ENCODE measurements at places on chromosomes 3 and 15.

DNA sequence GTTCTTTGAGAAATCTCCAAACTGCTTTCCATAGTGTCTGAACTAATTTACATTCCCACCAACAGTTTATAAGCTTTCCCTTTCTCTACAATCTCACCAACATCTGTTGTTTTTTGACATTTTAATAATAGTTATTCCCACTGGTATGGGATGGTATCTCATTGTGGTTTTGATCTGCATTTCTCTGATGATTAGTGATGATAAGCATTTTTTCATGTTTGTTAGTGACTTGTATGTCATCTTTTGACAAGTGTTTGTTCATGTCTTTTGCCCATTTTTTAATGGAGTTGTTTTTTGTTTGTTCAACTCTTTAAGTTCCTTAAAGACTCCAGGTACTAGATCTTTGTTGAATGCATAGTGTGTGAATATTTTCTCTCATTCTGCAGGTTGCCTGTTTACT, 116.6 kb upstream of the TSC22D2 start:
- no peaks in the 10 kb centered on the region for H3K4me1 ChIP-seq
- no peak overlapping the region for H3K27ac ChIP-seq
- no peak for DNase-seq
- no peak overlapping the region for H3K4me3 ChIP-seq
- no peaks in the 10 kb centered on the region for H3K36me3 ChIP-seq
- no peaks in the 10 kb centered on the region for H3K27me3 ChIP-seq

DNA sequence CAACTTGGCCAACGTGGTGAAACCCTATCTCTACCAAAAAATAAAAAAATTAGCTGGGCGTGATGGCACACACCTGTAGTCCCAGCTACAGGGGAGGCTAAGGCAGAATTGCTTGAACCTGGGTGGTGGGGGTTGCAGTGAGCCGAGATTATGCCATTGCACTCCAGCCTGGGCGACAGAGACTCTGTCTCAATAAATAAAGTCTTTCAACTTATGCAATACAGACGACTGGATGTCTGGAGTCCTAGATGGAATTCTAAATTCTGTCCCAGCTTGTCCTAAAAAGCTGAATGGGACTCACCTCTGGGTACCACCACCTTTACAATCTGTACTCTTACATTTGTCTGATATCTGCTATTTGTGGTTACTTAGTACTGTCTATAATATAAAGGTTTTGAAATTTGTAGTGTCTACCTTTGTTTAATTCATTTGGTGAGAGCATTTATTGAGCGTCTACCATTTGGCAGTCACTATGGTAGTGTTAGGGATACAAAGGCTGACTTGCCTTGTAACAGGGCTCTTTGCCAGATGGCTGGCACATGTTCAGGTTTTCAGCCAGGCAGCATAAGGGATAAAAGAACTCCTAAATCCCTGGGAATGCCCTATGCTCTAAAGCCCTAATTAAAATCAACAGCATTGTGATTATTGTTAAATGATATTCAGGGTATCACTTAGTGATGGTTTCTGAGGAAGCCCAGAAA, 7.2 kb upstream of the ZNF609 start:
- no peaks in the 10 kb centered on the region for H3K36me3 ChIP-seq
- no peak overlapping the region for H3K4me3 ChIP-seq
- no peak for DNase-seq
- no peaks in the 10 kb centered on the region for H3K27me3 ChIP-seq

GRCh38 chr15:27250223-27250622, 279.2 kb downstream of the GABRG3 start:
- H3K4me3 ChIP-seq = no peak overlapping the region
- no peaks in the 10 kb centered on the region for H3K4me1 ChIP-seq
- H3K27me3 ChIP-seq = no peaks in the 10 kb centered on the region
- no peaks in the 10 kb centered on the region for H3K36me3 ChIP-seq
- H3K27ac ChIP-seq = no peak overlapping the region

GRCh38 chr3:74420538-74421124, 193.8 kb downstream of the CNTN3 start:
- H3K27ac ChIP-seq = no peak overlapping the region
- no peak for DNase-seq
- no peaks in the 10 kb centered on the region for H3K4me1 ChIP-seq
- H3K27me3 ChIP-seq = no peaks in the 10 kb centered on the region

DNA sequence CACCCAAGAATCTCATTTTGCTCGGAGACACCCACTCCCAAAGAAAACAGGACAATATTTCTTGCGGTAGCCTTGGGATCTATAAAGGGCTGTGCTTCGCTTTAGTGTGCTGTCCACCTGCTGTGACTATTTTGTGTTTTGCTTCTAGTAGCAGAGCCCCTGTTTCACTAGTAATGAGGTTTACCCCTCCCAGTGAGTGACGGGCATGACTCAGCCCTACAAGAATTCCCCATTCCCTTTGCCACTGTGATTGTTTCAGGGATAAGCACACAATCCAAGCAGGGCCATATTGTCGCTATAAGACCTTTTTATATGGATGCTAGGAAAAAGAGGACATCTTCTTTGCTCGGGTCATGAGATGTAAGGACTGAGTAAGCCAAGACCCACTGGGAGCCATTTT, 62.5 kb upstream of the FOXB1 start:
- no peak overlapping the region for H3K4me3 ChIP-seq
- H3K27me3 ChIP-seq = no peaks in the 10 kb centered on the region
- H3K36me3 ChIP-seq = no peaks in the 10 kb centered on the region
- no peak overlapping the region for H3K27ac ChIP-seq

DNA sequence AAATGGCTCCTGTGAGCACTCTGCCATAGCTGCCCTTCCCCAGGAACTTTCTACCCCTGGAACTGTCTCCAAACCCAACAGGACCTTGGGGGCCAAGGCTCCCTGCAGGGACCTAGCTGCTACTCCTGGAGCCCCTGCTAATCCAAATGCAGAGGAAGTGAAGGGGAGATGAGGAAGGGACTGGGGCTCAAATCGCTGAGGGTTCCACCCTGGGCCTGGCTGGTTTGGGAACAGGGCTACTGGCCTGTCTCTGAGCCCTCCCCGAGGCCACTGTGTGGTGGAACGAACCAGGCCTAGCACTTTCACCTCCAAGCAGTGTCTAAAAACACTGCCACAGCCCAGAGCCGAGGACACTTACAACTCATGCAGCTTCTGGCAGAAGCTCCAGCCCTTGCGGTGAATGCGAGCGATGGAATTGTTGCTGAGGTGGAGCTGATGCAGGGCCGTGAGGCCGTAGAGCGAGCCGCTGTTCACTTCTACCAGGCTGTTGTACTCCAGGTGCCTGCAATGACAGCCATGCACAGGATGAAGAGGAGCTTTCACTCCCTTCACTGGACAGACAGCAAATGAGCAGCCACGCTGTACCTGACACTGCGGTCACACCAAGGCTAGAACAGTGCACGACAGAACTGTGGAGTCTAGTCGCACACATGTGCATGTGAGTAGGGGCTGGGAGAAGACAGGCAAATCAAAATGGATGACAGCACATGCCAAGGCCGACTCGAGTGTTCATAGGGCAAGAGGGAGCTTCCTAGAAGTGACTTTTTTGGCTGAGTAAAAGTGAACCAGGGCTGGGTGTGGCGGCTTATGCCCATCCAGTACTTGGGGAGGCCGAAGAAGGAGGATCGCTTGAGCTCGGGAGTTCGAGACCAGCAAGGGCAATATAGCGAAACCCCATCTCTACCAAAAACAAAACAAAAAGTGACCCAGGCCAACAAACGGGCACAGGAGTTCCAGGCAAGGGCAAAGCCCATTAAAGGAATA, 90.8 kb downstream of the LRIG1 start:
- H3K27me3 ChIP-seq = no peaks in the 10 kb centered on the region
- H3K27ac ChIP-seq = no peak overlapping the region
- H3K36me3 ChIP-seq = peaks cover 39% of the 10 kb centered on the region
- H3K4me1 ChIP-seq = no peaks in the 10 kb centered on the region

- H3K36me3 ChIP-seq = no peaks in the 10 kb centered on the region
- no peak overlapping the region for H3K4me3 ChIP-seq
- no peak overlapping the region for H3K27ac ChIP-seq
- no peaks in the 10 kb centered on the region for H3K27me3 ChIP-seq
- no peak for DNase-seq
These were observed 89.9 kb downstream of the IL12A start for GRCh38 chr3:160078533-160078932.

- H3K27me3 ChIP-seq = no peaks in the 10 kb centered on the region
- no peaks in the 10 kb centered on the region for H3K4me1 ChIP-seq
- H3K4me3 ChIP-seq = no peak overlapping the region
- H3K36me3 ChIP-seq = no peaks in the 10 kb centered on the region
- DNase-seq = peak; percentile 65
These were observed 59.5 kb upstream of the STRIT1 start for GRCh38 chr3:155352900-155353490.

DNA sequence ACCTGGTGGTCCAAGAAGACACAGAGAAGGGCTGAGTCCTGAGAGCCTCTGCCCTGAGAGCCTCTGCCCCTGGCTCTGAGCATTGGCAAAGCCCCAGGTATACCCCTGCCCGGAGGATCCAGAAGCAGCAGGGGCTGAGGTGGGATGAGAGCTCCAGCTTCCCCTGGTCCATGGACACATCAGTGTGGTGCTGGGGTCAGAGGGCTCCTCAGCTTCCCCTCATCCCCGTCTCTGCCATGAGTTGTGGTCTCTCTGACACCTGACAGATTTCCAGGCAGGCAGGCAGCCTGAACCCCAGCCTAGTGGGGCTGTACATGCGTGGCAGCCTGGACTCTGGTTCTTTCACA, 3.5 kb upstream of the KLF15 start:
- no peak for DNase-seq
- no peaks in the 10 kb centered on the region for H3K36me3 ChIP-seq

DNA sequence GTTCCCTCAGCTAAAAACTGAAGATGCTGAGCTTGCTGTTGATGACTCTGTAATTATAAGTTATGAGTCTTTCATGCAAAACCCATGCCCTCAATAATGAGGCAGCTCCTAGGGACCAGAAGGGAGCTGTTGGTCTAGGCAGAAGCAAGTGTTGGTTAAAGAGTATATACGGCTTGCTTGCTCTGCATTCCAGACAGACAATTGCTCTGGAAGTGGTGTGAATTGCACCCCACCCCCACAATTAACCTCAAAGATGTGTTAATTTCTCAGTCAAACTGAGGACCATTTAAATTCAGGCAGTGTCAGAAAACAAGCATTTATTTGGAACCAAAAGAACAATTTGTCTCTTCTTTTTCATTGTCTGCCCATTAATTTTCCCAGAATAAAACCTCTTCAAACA, 163.5 kb upstream of the EOMES start:
- H3K27ac ChIP-seq = no peak overlapping the region
- no peaks in the 10 kb centered on the region for H3K36me3 ChIP-seq
- no peak for DNase-seq
- H3K4me3 ChIP-seq = no peak overlapping the region

- H3K4me3 ChIP-seq = peak overlapping the region; percentile 91
- no peak for DNase-seq
- H3K27me3 ChIP-seq = no peaks in the 10 kb centered on the region
- H3K4me1 ChIP-seq = peaks cover 44% of the 10 kb centered on the region
These were observed 1.4 kb upstream of the BCL6 start for GRCh38 chr3:187746442-187747281.

- no peak for DNase-seq
- no peaks in the 10 kb centered on the region for H3K4me1 ChIP-seq
- H3K4me3 ChIP-seq = no peak overlapping the region
- no peaks in the 10 kb centered on the region for H3K27me3 ChIP-seq
- no peaks in the 10 kb centered on the region for H3K36me3 ChIP-seq
These were observed 2.2 kb downstream of the LCTL start for GRCh38 chr15:66563566-66564110.

DNA sequence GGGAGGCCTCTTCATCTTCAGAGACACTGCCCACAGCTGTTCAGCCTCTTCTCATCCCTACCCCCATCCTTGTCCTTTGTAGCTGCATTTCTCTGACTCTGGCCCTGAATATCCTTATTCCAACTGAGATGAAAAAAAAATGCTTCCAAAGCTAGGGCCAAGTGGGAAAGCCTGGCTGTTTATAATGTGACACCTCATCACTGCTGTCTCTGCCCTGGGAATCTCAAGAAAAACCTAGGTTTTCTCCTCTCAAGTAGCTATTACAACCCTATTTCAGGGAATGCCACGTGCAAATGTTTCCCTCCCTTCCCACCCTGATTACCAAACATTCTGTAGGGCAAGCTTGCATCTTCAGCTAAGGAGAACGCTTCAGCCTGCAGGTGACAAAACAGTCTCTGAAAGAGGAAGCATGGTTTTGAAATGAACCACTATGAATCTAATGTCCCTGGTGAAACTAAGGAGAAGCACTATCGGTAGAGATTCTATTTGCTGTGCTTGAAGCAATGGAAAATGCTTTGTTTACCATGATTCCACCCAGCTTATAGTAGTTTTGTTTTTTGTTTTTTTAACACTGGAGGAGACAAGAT, 65.4 kb downstream of the USF3 start:
- no peak overlapping the region for H3K27ac ChIP-seq
- no peaks in the 10 kb centered on the region for H3K27me3 ChIP-seq

- H3K4me3 ChIP-seq = no peak overlapping the region
- H3K4me1 ChIP-seq = no peaks in the 10 kb centered on the region
- H3K27me3 ChIP-seq = no peaks in the 10 kb centered on the region
- H3K27ac ChIP-seq = no peak overlapping the region
These were observed 158.7 kb downstream of the GBE1 start for GRCh38 chr3:81602781-81603180.

DNA sequence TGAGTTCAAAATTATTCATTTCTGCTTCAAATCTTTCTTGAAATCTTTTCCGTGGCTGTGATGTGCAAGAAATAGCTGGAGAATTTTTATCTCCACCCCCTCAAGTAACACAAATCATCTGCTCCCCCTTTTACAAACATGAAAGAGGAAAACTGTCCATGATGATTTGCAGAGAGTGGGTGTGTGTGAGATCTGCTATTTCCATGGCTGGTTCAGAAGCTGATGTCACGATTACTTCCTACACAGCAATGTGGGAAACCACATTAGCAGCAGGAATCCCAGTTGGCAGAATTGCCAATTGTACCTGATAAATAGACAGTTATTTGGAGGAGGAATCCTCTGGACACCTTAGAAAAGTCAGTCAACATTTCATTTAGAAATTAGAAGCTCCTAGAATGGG, 75.2 kb upstream of the GRM7 start:
- no peaks in the 10 kb centered on the region for H3K36me3 ChIP-seq
- no peaks in the 10 kb centered on the region for H3K4me1 ChIP-seq
- no peak overlapping the region for H3K27ac ChIP-seq
- H3K4me3 ChIP-seq = no peak overlapping the region

GRCh38 chr3:132605374-132605792, 8.3 kb downstream of the ACKR4 start:
- H3K4me1 ChIP-seq = no peaks in the 10 kb centered on the region
- peaks cover 6% of the 10 kb centered on the region for H3K36me3 ChIP-seq
- no peak overlapping the region for H3K27ac ChIP-seq
- H3K27me3 ChIP-seq = no peaks in the 10 kb centered on the region

- no peak overlapping the region for H3K27ac ChIP-seq
- no peaks in the 10 kb centered on the region for H3K27me3 ChIP-seq
- peak overlapping the region; percentile 100 for H3K4me3 ChIP-seq
- peaks cover 2% of the 10 kb centered on the region for H3K36me3 ChIP-seq
These were observed 2.2 kb downstream of the RPN1 start for GRCh38 chr3:128648402-128648801.

- no peaks in the 10 kb centered on the region for H3K4me1 ChIP-seq
- H3K4me3 ChIP-seq = no peak overlapping the region
- no peak for DNase-seq
- H3K27ac ChIP-seq = no peak overlapping the region
- H3K36me3 ChIP-seq = no peaks in the 10 kb centered on the region
These were observed 300.5 kb upstream of the IGF1R start for GRCh38 chr15:98347866-98348265.

Measured in common myeloid progenitor, CD34-positive (primary cell).